ENCODE measurements at places on chromosomes 2 and 18. TPM values are rescaled to one million over a fixed set of nuclear protein-coding genes. Genes with fewer than 3 reads are reported as not detected.
A peak's percentile ranks its signal among the peaks of the same experiment; 100 is the strongest.

- DNase-seq = no peak
These were observed 52.6 kb upstream of the BIN1 start for GRCh38 chr2:127159543-127159942.

DNA sequence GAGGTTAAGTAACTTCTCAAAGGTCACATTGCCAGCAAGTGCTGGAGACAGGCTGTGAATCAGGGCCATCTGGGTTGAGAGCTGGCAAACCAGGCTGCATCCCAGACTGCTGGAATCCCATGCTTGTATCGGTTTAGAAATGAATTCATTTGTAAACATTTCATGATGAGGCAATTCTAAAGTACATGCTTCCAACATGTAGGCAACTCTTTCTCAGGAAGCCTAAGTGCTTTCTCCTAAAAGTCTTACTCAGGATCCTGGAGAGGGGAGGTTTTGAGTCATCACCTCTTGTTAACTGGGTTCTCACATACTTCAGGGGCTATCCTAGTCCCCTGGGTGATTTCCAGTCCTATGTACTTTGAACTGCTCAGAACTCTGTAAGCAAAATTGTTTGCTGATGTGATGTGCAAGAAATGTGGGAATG is 416.5 kb downstream of the MEIS1 start:
- DNase-seq = no peak

GRCh38 chr2:239455436-239456203 is 54.8 kb upstream of the HDAC4 start:
- DNase-seq = peak; percentile 53

The HOXD12 gene
- total RNA-seq = not detected

The CXCR4 gene
- 4.4 TPM for total RNA-seq
